Stimulated activated CD4-positive, alpha-beta T cell treated with anti-CD3 and anti-CD28 coated beads, Interleukin-4, amount 100 ng/mL, for 48 hours (primary cell): ENCODE measurements at places on chromosomes 2 and 18.

GRCh38 chr2:208319391-208319790 is 53.3 kb downstream of the PIKFYVE start:
- no peak for DNase-seq

GRCh38 chr18:51617167-51617566 is 419.7 kb upstream of the MEX3C start:
- no peak for DNase-seq

- no peak for DNase-seq
Measured at GRCh38 chr18:79497638-79498081, 101.9 kb downstream of the NFATC1 start.

GRCh38 chr2:85257970-85258605 is 69.7 kb downstream of the TGOLN2 start:
- no peak for DNase-seq

GRCh38 chr2:207296265-207296948 is 130.7 kb upstream of the KLF7 start:
- DNase-seq = no peak

DNA sequence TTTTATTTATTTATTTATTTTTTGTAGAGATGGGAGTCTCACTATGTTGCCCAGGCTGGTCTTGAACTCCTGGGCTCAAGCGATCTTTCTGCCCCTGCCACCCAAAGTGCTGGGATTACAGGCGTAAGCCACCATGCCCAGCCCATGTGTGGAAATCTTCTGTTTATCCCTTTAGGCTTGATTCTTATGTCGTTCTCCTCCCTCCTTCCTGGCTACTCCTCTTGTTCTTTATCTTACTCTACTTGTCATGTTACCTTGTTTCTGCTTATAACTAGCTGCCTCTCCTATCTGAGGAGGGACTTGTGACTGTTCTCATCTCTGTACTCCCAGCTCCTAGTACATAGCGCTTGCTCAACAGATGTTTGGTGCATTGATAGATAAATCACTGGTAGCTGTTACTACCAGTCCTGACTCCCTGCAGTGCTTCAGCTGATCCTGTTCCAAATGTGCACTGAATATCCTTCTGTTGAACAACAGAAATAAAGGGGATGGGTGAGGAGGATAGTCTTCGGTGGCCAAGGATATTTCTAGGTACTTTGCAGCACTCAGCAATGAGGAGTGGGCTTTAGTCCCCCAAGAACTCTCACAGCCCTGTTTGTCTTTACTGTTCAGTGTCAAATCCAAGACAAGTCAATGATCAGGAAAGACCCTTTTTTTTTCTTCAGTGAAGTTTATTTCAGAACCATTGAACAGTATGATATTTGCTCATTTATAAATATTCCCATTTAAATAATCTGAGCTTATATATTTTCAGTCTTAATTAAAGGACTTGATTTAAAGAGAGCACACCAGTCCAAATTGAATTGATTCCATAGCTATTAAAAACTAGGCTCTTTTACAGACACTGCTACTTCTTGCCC is 7.2 kb downstream of the IL1B start:
- DNase-seq = no peak

GRCh38 chr2:222756951-222757650 is 85.6 kb downstream of the MOGAT1 start:
- DNase-seq = no peak

- DNase-seq = no peak
Measured at GRCh38 chr18:35283923-35284794, 5.9 kb downstream of the ZSCAN30 start.

DNA sequence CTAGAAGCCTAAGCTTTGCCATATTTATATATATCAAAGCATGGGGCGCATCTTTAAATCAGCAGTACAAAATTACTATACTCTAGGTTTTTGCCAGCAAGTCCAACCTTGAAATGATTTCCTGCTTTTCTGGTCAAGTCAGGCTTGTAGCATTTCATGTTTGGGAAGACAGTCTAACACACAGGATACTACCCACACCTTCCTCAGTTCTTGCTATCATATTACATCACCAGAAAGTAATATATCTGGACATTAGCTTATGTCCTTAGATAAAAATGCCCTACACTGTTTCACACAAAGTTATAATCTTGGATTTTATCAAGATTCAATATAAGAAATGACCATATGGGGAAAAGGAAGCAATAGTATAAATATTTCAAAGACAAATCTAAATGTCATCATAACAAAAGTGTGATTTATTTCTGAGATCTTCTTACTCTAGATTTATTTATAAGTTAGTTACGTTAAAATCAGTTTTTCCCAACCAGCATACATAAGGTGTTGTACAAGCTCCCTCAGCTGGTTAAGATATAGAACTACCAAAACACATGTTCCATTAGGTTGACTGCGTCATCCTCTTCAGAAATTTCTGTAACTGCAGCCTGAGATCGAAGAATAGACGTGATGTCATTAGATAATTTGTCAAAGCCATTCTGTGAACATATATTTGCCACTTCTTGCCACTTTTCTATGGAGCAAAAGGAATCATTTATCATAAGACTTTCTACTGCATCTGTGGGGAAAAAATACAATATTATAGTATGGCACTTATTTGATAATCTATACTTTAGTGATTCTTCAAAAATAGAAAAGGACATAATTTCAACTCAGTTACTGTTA is 56.6 kb downstream of the CLHC1 start:
- DNase-seq = no peak

- DNase-seq = no peak
Measured at GRCh38 chr2:234952270-234953115, 676 bp downstream of the SH3BP4 start.

DNA sequence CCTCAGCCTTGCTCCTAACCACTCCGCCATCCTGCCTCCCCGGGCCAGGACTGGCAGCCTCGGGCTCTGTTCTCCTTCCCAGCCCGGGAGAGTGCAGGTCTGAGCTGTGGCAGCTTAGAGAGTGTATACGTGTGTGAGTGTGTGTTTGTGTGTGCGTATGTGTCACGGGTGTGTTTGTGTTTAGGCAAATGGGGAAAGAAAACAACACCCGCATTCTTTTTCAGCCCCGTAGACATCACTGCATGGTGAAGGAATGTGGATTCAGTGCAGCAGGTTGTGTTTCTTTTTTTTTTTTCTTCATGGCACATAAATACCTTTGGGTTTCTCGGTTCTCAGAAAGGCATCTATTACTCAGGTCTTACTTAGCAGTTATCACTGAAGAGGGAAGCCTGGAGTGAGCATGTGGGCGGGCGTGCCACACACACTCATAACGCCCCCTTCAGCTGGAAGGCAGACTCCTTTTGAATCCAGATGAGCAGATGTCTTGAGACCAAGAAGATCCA is 44.2 kb downstream of the GLI2 start:
- no peak for DNase-seq
